ENCODE measurements at places on chromosomes 13 and 19.

DNA sequence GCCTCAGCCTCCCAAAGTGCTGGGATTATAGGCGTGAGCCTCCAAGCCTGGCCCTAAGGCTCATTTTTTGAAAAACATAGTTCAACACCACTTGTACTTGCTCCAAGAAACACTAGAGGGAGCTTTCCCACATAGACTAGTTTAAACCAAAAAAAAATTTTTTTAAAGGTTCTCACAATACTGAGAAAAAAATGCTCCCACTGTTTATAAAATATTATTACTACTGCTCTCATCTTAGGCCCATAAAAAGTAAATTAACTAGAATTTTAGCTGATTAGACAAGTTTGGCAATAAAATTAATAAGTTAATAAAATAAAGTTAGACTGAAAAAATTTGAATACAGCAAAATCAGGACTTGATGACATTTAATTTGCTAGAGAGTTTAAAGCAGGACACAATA, 109.5 kb downstream of the TBC1D4 start:
- DNase-seq, result peak; percentile 29

GRCh38 chr19:30637926-30638325, 265.7 kb downstream of the ZNF536 start:
- DNase-seq, result no peak

DNA sequence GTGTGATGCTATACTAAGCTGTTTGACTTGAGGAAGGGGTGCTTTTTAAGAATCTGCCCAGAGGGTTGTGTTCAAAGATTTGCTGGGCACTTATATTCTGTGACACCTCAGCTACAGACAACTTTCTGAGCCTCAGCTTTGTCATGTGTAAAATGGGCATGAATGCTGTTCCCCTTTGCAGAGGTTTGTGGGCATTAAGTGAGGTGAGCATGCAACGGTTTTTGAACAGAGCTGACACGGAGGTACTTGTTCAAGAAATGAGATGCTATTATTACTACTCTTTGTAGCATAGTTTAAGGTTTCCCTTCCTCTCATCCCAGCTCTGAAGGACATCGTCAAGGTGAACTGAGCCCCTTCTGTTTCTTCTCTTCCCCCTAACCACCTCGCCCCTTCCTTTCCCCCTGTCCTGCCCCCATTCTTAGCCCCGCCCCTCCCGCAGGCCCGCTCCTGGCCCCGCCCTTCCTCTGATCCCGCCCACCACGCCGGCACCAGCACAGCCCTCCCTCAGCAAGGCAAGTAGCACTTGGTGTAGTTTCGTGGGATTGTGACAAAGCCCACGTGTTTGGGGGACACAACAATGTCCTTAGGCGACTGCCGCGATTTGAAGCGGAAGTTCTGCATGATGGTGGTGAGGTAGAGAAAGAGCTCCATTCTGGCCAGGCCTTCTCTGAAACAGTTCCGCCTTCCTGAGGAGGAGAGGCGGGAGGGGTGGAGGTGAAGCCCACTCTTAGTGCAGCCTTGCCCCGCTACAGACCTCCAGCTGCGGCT, 26.1 kb upstream of the CYP2A7 start:
- DNase-seq, result no peak

- DNase-seq, result peak; percentile 30
These were observed 45.2 kb upstream of the AMER2 start for GRCh38 chr13:25217023-25217885.

GRCh38 chr19:12064590-12065538, at the start of gene ZNF844:
Gene ZNF844, plus strand, starts transcription at chr19:12064731. Its CDS starts 143 bp downstream, at chr19:12064874.
- DNase-seq, result peak; percentile 98

GRCh38 chr13:30017880-30018279, 167.5 kb upstream of the UBL3 start:
- no peak for DNase-seq

- no peak for DNase-seq
These were observed 25.6 kb downstream of the RUBCNL start for GRCh38 chr13:46361276-46361934.

DNA sequence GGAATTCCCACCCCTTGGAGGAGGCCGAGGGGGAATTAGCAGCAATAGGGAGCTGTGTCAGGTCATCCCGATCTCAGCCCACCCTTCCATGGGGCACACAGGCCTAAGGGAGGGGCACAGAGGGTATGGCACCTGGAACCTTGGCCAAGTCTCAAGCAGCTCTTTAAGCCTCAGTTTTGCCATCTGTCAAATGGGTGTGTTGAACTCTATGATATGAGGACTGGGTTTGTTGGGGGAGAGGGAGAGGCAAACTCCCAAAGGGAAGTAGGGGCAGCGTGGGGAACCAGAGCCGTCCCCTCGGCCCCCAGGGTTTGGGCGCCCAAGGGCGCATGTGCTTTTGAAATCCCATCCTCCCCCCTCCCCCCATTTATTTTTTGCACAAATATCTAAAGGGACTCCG, 49.7 kb downstream of the COLGALT1 start:
- DNase-seq, result no peak

DNA sequence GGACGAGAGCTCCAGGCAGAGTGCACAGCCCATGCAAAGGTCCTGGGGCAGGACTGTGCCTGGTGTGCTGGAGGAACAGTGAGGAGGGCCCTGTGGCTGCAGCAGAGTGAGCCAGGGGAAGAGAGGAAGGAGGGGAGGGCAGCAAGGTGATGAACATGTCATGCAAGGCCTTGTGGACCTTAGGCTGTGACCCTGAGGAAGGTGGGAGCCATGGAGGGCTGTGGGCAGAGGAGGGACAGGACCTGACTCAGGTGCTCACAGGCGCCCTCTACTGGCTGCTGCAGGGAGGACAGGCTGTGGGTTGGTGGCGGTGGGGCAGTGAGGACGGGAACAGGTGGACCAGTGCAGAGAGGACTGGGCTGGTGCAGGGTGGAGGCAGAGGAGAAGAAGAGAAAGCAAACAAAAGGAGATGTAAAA, 170.3 kb downstream of the PTPRS start:
- DNase-seq, result no peak

DNA sequence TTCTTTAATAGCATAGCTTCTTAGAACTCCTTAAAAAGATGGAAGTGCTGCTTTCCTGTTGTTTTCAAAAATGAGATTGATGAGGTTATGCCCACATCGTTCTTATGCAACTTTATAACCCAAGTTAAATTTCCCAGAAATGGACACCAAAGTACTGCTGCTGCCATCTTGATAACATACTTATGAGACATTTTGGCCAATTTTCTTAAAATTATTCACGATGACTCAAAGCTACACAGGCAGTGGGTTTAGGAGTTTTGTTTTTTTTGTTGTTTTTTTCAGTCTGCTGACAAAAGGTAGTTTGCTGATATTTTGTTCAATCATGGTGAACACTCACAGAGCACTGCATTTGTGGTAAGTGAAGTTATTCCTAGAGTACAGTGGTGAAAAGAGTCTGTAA, 54.9 kb upstream of the RFC3 start:
- no peak for DNase-seq

DNA sequence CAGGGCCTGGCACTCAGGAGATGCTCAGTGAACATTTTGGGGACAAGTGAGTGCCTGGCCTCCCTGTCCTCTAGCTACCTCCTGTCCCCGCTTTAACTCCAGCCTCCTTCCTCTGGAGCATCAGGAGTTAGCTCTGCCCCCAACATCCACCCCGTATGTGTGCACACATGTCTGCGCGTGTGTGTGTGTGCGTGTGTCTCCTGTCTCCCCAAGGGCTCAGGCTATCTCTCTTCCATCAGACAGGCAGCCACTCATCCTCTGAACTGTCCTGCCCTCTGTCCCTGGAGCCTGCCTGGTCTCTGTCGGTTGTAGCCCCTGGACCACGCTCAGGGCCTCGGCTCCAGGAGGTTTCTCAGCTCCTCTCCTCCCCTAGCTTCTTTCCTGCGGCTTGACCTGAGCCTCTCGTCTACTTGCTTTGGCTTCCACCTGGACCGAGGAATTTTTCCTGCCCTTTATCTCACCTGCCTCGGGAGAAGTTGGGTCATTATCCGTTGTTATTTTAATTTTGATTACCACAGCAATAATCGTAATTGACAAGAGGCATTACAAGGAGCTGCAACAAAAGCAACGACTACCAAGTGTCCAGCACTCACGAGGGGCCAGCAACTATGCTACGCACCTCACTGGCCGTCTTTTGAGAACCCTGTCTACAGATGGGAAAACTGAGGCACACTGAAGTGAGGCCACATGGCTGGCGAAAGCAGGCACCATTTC, 32.0 kb upstream of the ASF1B start:
- no peak for DNase-seq

DNA sequence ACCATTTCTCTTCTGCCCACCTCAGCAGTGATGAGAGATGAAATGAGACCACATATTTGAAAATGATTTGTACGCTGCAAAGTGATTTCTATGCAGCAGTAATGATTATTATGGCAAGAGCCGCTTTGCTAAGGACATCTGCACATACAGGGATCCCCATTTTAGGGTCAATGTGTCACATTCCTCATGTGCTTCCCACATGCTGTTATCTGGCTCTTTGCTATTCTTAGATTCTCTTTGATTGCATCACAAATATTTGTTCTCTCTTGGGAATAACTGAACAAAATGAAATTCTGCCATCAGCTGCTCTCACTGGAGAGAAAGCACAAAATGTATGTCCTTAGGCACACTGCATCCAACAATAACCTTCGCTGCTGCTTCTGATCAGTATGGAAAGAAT, 209.5 kb upstream of the IPO5 start:
- no peak for DNase-seq

DNA sequence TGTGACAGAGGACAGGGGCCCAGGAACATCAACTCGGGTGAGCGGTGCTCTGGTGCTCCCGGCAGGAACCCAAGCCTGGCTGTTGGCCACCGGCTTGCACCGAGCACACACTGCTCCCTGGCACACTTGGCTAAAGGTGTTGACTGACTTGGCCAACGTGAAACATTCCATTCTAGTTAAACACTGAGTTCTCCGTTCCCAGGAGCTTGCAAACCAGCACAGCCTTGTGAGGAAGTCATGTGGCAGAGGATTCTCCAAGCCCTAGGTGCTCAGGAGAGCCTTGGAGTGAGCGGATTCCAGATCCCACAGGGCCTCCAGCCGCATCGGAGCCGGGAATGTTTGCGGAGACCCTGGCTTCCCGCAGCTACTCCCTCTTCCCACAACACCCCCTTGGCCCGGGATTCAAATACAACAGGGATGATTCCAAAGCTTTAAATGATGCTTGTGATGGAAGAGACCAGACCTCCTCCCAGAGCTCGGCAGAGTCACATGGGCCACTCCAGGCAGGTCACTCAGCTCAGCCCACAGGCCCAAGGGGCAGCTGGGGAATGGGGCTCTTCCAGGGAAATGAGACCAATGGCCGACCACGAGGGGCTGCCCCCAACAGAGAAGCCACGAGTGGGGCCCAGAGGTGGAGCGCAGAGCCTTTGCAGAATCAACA, 2.9 kb downstream of the C13orf46 start:
- DNase-seq, result peak; percentile 53

DNA sequence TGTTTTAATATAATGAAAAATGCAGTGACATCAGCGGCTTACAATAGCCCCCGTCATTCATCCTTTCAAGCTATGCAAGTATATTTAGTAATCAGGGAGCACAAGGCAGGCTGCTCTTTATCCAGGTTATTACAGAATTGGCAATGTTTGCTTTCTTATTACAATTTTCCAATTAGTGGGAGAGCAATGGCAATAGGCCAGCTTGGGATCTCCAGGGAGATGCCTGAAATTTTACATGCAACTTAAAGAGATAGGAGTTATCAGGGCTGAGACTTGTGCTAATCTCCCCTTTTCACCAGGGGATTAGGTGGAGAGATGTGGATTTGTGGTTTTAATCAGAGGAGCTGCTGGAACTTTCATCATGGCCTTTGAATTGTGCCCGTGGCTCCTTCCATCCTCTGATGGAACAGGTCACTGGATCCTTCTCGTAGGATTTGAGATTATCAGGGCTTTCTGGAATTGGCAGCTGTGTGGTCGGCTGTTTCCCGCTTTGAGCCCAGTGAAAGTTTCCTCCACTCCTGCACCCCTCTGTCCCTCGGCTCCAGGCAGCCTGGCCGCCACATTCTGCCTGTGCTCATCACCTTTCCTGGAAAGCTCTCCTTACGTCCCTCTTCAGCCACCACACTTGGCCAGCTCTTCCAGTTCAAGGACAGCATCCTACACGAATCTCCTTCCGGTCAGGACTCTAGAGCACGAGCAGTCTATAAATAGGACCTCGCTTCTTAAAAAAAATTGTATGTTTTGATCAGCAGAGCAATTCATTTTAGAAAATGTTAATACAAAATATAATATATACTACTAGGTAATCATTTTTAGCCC, 47.0 kb downstream of the CBY2 start:
- no peak for DNase-seq

DNA sequence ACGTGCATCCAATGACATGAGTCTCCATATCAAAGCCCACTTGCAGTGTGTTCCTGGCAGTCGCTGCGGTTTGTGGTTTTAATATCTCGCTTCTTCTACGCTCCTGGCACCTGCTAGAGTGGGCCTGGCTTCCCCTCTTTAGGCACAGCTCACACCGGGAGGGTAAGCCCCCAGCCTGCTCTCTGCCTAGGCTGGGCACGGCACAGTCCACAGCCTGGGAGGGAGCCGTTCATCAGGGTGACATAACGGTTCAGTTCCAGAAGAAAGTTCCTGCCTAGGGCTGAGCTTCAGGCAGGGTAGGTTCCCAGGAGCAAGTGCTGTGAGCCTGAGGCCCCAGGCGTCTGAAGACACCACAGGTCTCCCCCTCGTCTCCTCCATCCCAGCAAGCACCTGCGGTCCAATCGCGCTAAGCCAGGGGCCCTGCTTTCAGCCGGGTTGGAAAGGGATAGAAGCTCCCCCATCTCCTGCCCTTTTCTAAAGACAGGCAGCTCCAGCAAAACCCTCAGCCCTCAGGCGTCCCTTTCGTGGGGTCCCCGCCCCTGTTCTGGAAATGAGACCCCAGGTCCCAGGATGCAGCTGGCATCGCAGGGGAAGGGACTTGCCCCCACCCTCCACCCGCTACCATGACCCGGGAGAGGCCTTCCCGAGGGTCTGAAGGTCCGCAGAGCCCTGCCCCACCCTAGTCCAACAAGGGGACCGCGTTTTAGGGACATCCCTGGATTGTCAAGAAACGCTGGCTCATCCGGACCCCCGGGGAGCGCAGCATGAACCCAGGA, 121.6 kb upstream of the ZNF507 start:
- no peak for DNase-seq

- peak; percentile 59 for DNase-seq
These were observed 225.8 kb upstream of the IRS2 start for GRCh38 chr13:110012102-110012739.

GRCh38 chr13:109130093-109130835, 500.9 kb downstream of the MYO16 start:
- DNase-seq, result no peak

- peak; percentile 69 for DNase-seq
These were observed 22.7 kb downstream of the BTBD2 start for GRCh38 chr19:1992759-1993260.
